Activated naive CD4-positive, alpha-beta T cell (primary cell): ENCODE measurements at places on chromosomes 2 and 18.

- DNase-seq = no peak
These were observed 197.6 kb downstream of the MBD5 start for GRCh38 chr2:148218326-148219075.

DNA sequence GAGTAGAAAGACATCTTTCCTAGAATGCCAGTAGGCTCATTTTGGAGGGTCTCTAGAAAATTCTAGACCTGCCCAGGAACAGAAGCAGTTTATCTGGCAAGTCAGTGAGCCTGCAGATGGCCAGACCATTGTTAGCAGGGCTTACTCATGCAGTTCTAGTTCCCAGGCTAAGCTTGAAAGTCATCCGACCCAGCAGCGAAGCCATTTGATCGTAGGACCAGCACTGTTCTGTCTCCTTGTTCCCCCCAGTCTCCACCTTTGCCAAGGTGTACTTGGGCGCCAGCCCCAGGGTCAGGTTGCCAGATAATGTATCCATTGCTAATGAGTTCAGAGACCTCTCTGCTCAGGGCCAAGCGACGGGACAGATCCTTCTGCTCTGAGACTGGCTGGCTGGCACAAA is 70.1 kb downstream of the EPAS1 start:
- no peak for DNase-seq

- DNase-seq = no peak
These were observed 237.6 kb upstream of the FOSL2 start for GRCh38 chr2:28155086-28155485.

- DNase-seq = no peak
These were observed 482.2 kb downstream of the SPAG16 start for GRCh38 chr2:213766465-213766901.

DNA sequence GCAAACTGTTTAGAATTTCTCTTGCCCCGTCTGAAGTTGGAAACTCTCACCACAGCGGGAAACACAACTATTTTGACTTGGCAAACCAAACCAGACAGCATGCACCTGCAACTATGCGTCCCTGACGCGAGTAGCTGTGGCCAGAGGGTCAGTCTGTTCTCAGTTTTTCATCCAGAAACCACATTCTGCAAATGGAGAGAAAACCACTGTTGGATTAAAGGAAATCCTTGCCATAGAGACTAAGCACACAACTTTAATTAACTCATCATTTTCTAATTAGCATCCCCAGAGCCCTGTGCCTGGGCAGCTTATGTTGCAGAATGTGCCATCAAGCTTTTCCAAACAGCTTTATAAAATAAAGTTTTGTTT is 415.7 kb upstream of the TCF4 start:
- DNase-seq = no peak

GRCh38 chr2:26579025-26579722 is 62.0 kb downstream of the CIB4 start:
- DNase-seq = no peak

GRCh38 chr2:74834792-74835755 is 1.1 kb downstream of the HK2 start:
- peak; percentile 27 for DNase-seq

DNA sequence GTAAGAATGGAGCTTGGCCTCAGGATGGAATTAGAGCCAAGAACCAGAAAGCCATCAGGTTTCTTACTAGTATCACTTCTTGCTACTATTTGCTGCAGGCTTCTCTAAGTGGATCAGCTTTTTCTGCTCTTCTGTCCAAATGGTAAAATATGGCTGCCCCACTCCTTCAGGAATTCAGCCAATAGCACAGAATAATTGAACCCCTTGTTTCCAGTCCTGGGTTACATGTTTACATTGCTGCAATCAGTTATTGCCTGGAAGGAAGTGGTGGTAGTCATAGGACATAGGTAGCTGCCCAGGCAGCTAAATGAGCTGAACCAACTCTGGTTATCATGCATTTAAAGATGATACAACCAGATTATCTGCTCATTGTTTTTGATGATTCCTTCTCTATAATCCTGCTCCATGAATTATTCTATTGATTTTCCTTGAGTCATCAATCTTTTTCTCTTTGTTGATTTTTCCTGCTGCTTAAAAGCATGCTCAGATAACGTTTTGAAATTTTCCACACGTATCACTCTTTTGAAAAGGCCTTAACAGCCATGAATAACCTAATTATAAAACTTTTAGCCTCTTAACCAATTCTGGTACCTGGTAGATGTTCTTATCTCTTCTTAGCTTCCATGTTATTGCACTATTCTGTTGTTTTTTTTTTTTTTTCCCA is 12.6 kb downstream of the AGPS start:
- no peak for DNase-seq

DNA sequence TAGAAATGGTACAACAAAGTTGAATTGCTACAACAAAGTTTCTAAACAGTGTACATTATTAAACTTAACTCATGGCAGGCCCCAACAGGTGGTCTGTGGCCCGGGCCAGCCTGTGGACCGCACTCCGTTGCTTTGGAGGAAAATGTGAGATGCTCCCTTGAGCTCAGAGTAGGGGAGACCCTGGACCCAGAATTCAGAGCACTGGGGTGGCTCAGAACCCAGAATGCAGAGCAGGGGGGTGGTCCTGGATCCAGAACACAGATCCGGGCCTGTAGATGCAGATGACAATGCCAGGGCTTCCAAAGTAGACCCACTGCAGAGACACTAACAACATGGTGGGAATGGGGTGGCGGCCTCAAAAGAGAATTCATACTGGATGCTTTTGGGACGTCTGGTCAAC is 311.0 kb downstream of the NDUFA10 start:
- DNase-seq = no peak

DNA sequence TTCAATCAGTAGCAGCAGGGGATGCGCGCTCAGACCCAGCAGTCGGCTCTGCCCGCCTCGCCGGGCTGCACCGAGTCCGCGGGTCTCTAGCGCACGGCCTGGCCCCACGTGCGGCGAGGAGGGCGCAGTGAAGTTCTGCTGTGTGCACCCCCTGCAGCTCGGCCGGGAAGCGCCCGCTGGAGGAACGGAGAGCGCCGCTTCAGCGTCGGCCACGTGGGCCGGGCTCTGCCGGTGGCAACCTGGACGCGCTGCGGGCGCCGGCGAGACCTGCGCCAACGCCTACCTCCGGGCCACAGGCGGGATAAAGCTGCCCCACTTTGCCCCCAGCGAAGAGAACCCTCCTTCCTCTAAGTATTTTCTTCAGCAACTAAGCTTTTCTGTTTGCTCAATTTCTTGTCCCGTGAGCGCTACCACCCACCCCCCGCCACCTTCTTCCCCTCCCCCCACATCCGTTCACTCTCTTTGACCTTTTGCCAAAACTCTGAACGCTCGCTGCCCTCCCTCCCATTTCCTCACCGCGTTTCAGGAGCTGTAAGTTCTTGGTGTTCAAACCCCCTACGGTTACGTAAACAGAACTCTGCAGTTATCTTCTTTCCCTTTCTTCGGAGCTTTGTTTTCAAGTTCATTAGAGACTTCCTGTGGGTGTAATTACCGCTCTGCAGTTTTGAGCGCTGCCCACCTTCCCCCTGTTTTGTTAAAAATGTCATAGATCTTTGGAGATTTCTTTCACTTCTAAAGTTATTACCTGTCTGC is 42.6 kb upstream of the EDAR start:
- peak; percentile 30 for DNase-seq
